ENCODE measurements at places on chromosomes 5 and 9.

DNA sequence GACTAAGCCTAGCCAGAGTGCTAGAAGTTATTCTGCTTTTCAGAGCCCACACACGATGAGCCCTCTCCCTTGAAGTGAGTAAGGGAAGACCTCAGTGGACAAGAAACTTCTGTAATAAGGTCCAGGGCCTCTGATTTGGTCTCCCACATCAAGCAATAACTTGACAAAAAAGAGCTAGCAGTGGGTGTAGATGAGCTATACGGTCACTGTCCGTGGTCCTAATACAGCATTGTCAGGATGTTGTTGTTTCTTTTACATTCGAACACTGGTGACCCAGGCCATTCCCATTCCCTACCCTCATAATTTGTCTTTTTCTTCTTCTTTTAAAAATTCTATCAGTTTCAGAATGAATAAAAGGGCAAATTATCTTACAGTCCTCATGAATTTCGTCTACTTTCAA is 5.2 kb downstream of the PCSK1 start:
- H3K4me3 ChIP-seq, result no peak overlapping the region
- H3K27ac ChIP-seq, result no peak overlapping the region
- no peaks in the 10 kb centered on the region for H3K36me3 ChIP-seq
- peaks cover 32% of the 10 kb centered on the region for H3K27me3 ChIP-seq
- DNase-seq, result no peak

DNA sequence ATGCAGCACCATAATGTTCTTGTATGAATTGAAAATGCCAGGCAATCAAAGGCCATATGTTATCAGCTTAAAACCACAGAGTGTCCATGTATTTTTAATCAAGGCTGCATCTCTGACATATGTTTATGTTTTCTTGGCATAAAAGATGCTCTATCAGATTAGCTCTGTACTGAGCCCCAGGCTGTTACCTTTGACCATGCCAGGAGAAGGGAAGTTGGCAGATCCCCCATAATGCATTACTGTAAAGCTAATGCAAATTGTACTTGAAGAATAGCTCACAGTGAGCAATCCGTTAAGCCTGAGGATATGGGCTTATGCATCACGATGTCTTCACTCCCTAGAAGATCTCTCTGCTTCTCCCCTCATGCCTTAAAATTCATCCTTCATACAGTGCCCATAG is 414.4 kb downstream of the BRINP1 start:
- H3K27ac ChIP-seq, result no peak overlapping the region
- no peaks in the 10 kb centered on the region for H3K4me1 ChIP-seq
- H3K36me3 ChIP-seq, result no peaks in the 10 kb centered on the region
- no peaks in the 10 kb centered on the region for H3K27me3 ChIP-seq
- DNase-seq, result no peak

DNA sequence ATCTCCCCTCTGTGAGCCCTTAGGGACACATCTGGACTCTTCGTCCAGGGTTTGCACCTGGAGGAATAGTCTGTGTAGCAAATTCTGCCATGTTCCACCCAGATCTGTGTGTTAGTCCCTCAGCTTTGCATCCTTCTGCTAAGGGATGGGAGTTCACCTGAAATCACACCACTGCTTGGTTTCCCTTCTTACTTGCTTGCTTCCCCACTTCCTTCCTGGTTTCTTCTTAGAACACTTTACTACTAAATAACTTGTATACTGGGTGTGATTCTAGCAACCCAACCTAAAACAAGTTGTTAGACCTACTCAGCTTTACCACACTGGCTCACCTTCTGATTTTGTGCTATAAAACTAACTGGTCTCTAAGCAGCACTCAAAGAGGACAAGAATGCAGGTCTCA is 202.6 kb upstream of the MAP3K1 start:
- no peaks in the 10 kb centered on the region for H3K27me3 ChIP-seq
- peaks cover 91% of the 10 kb centered on the region for H3K4me1 ChIP-seq
- peak overlapping the region; percentile 72 for H3K4me3 ChIP-seq
- H3K27ac ChIP-seq, result peak overlapping the region; percentile 68
- DNase-seq, result peak; percentile 46

DNA sequence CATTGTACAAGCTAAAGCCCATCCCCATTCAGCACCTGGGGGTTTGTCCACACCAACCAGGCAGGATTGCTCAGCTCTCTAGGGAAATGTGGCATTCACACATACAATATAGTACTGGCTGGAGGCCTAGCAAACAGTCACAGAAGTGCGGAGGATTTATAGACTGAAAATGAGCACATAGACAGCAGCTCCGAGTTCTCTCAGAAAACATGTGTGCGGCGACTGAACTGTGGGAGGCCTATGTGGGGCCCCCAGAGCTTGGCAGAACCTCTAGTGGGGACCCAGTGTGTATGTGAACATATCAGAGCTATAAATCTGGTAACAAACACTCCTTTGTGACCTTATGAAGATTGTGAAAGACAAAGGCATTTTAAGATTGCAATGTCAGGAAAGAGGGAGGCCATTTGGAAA is 431.1 kb downstream of the DTWD2 start:
- H3K4me3 ChIP-seq, result no peak overlapping the region
- H3K27ac ChIP-seq, result no peak overlapping the region
- no peaks in the 10 kb centered on the region for H3K36me3 ChIP-seq
- H3K27me3 ChIP-seq, result no peaks in the 10 kb centered on the region

DNA sequence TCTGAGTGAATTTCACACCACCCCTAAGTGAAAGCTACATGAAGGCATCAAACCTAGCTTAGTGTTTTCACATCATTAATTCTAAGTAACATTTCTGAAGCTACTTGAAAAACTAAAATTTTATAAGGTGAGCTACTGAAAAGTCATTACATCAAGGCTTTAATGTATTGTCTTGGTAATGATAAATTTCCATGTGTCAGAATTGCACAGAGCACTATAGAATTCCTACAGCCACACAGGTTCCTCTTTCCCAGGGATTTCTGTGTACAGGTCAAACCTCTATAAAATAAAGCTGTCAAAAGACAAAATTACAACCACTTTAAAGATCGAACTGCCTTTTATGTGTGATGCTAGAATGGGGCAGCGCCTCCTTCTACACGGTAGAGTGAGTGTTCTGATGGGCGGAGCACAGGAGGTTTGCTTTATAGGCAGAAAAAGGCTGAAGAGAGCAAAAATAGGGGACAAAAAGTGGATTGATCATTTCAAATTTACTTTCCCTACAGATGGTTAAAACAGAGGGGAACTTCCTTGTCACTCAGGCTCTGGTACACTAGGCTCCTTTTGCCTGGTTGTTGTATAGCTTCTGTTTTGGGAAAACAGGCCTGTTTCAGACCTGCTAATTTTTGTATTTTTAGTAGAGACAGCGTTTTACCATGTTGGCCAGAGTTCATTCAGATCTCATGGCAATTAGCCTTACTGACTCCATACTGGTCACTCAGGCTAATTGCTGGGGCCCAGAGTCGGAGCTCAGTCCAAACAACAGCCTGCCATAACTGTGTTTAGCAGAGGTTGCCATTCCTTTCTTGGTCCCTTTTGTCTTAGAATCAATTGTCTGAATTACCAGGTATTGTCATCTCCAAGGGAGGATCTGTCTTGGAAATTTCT is 102.5 kb upstream of the BASP1 start:
- no peak overlapping the region for H3K27ac ChIP-seq
- no peaks in the 10 kb centered on the region for H3K36me3 ChIP-seq
- no peak for DNase-seq
- peaks cover 8% of the 10 kb centered on the region for H3K4me1 ChIP-seq
- no peaks in the 10 kb centered on the region for H3K27me3 ChIP-seq

GRCh38 chr9:113526841-113527240 is 63.3 kb downstream of the RGS3 start:
- H3K4me1 ChIP-seq, result peaks cover 56% of the 10 kb centered on the region
- H3K27ac ChIP-seq, result no peak overlapping the region
- H3K36me3 ChIP-seq, result peaks cover 73% of the 10 kb centered on the region
- H3K27me3 ChIP-seq, result peaks cover 2% of the 10 kb centered on the region

- no peaks in the 10 kb centered on the region for H3K27me3 ChIP-seq
- no peaks in the 10 kb centered on the region for H3K36me3 ChIP-seq
- H3K27ac ChIP-seq, result no peak overlapping the region
- DNase-seq, result no peak
- H3K4me1 ChIP-seq, result no peaks in the 10 kb centered on the region
- H3K4me3 ChIP-seq, result no peak overlapping the region
These were observed 63.3 kb downstream of the ADAMTS16 start for GRCh38 chr5:5203451-5203850.

DNA sequence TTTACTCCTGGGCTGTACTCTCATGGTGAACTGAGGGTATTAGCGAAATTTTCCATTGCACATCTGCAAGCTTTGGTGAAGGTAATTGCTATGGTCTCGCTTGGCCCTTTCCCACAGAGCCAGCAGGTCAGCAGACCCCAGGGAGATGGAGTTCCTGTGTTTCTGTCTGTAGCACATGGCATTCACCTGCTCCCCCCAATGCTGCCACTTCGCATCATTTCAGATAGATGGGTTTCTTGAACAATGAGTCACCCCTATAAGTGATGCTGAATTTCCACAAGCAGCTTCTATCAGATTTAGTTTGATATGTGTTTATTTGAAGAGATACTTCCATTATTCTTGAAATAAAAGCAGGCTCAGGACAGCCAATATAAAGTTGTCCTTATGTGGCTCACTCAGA is 117.8 kb downstream of the ERCC6L2 start:
- H3K4me1 ChIP-seq, result peaks cover 11% of the 10 kb centered on the region
- peaks cover 29% of the 10 kb centered on the region for H3K36me3 ChIP-seq
- no peaks in the 10 kb centered on the region for H3K27me3 ChIP-seq
- DNase-seq, result no peak
- no peak overlapping the region for H3K4me3 ChIP-seq

DNA sequence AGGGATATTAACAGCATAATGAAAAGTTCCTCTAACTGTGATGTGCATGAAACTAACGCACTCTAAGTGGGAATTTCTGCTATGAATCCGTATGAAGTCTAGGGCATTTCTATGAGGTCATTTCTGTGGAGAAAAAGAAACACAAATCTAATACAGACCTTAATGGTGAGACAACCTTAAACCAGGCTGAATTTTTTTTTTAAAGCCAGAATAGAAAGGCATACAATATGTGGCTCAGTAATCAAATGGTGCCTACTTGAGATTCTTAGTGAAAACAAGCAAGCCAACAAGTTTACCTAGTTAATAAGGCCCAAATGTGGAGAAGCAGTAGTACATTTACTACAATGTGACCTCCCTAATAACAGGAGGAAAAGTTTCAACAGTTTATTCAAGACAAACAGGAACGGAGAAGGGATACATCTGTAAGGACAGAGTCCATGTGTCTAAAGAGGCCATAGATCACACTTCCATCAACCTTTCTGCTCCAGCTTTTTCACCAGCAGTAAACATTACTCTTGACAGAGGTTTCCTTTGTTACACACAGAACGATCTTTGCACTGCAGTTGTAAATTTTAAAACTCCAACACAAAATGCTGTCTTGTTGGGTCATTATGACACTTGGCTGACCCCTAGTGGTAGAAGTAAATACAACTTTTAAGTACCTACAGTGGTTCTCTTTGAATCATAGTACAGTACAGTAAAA is 26.2 kb downstream of the CARNMT1 start:
- peaks cover 14% of the 10 kb centered on the region for H3K36me3 ChIP-seq
- H3K4me1 ChIP-seq, result no peaks in the 10 kb centered on the region
- DNase-seq, result no peak
- no peak overlapping the region for H3K4me3 ChIP-seq
- no peaks in the 10 kb centered on the region for H3K27me3 ChIP-seq
- no peak overlapping the region for H3K27ac ChIP-seq

GRCh38 chr5:123705741-123706140 is 193.8 kb downstream of the CSNK1G3 start:
- H3K4me3 ChIP-seq, result no peak overlapping the region
- H3K36me3 ChIP-seq, result no peaks in the 10 kb centered on the region
- no peak for DNase-seq
- H3K27ac ChIP-seq, result no peak overlapping the region
- H3K4me1 ChIP-seq, result no peaks in the 10 kb centered on the region

GRCh38 chr5:13653709-13654108 is 290.8 kb downstream of the DNAH5 start:
- DNase-seq, result no peak
- H3K27ac ChIP-seq, result no peak overlapping the region
- H3K4me3 ChIP-seq, result no peak overlapping the region
- no peaks in the 10 kb centered on the region for H3K36me3 ChIP-seq

DNA sequence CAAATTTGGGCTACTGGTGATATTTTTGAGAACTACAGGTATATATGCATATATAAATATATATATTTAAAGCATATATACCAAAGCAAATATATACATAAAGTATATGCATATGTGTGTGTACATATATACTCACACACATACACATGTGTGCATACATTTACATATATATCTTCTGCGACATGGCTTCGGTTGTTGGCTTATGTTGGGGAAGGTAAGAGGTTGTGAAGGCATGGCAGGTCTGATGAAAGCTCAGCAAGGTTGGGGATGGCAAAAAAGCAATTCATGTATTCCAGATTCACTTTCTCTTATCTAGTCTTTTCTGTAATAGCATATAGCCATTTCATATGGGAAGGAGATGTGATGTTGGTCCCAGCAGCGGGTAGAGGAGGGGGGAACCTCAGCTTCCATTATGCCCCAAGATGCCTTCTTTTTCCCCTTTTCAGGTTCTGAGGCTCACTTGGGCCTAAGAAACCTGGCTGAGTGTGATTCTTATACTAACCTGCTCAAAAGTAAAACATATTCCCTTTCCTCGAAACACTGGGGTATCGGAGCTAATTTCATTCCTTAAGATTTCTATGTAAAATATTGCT is 201.7 kb downstream of the MEF2C start:
- H3K4me1 ChIP-seq, result peaks cover 24% of the 10 kb centered on the region
- no peak overlapping the region for H3K4me3 ChIP-seq
- H3K27ac ChIP-seq, result no peak overlapping the region
- DNase-seq, result no peak

- no peak overlapping the region for H3K27ac ChIP-seq
- no peaks in the 10 kb centered on the region for H3K36me3 ChIP-seq
- H3K4me1 ChIP-seq, result no peaks in the 10 kb centered on the region
- no peaks in the 10 kb centered on the region for H3K27me3 ChIP-seq
- H3K4me3 ChIP-seq, result no peak overlapping the region
These were observed 393.3 kb downstream of the KIF4B start for GRCh38 chr5:155406815-155407214.

DNA sequence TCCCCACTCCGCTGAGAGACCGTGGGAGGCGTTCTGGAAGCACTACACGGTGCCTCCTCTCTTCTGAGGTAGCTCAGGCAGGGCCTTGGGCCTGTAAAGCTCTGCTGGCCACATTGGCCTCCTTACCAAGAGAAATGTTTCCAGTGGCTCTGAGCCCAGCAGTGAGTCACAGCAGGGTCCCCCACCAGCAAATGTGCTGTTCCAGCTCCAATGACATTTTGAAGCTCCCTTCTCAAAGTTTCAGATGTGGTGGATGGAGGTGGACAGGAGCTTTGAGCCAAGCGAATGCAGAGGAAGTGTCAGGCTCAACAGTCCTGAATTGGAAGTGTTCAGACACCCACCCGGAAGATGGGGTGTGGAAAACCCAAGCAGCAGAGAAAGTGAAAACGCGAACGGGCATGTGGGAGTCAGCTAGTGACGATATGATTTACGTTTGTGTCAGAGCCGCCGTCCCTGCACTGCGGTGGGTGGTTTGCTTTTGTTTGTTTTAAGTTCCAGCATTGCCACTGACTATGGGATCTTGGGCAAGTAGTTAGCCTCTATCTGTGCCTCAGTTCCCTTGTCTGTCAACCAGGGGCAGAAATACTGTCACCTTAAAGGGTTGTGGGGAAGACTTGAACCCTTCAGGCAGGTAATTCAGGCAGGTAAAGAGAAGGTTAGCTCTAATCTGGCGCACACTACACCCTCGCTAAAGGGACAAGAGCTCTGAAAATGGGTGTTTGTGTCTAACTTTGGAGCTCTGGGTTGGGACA is 38.2 kb downstream of the C5orf15 start:
- H3K4me3 ChIP-seq, result peak overlapping the region; percentile 72
- no peaks in the 10 kb centered on the region for H3K36me3 ChIP-seq
- peaks cover 4% of the 10 kb centered on the region for H3K27me3 ChIP-seq
- peaks cover 58% of the 10 kb centered on the region for H3K4me1 ChIP-seq
- DNase-seq, result peak; percentile 40
- H3K27ac ChIP-seq, result peak overlapping the region; percentile 99

All from activated T-helper 1 cell treated with anti-CD3 and anti-CD28 coated beads, Interleukin-12 subunit alpha, Interleukin-12 subunit beta, Interleukin-2, Interleukin-4 antibody, amounts not matched to agents 30 ng/mL and 10 ng/mL and 1 ng/mL, durations not matched to agents 14 hours and 24 hours and 36 hours (primary cell).